Tracheal epithelial cell (primary cell): ENCODE measurements at places on chromosomes 1 and 21. TPM values are rescaled to one million over a fixed set of nuclear protein-coding genes. Genes with fewer than 3 reads are reported as not detected.

Gene RIMKLA
- total RNA-seq, result under 0.01 TPM in 1 of 2 replicates, not detected in the other

Gene ASCL5
- 0.21 TPM in 1 of 2 replicates, not detected in the other for total RNA-seq

Gene JAM2
- total RNA-seq, result not detected in 2 replicates

Gene NIPAL3
- 34.9 and 48.0 TPM in 2 replicates for total RNA-seq

Gene ANGPTL7
- total RNA-seq, result 1.2 TPM in 1 of 2 replicates, not detected in the other

Gene KMO
- 1.2 TPM in 1 of 2 replicates, not detected in the other for total RNA-seq
